A673 (cell line): ENCODE measurements at places on chromosomes 6 and 20. TPM values are rescaled to one million over a fixed set of nuclear protein-coding genes. Genes with fewer than 3 reads are reported as not detected.

The PAK5 gene
- not detected in 2 replicates for total RNA-seq

The GGTLC1 gene
- not detected in 2 replicates for total RNA-seq

The SLA2 gene
- total RNA-seq: 0.13 TPM in 1 of 2 replicates, not detected in the other

The SOBP gene
- total RNA-seq: 3.3 TPM in 2 replicates

The ADGRB3 gene
- 7.7 and 8.1 TPM in 2 replicates for total RNA-seq

The DNMT3B gene
- 3.8 and 5.7 TPM in 2 replicates for total RNA-seq

The KCNQ2 gene
- 6.6 and 15.1 TPM in 2 replicates for total RNA-seq

The ARG1 gene
- total RNA-seq: not detected in 2 replicates

The TNF gene
- 0.17 and 0.42 TPM in 2 replicates for total RNA-seq

The LGSN gene
- not detected in 2 replicates for total RNA-seq

The CRISP3 gene
- total RNA-seq: not detected in 2 replicates

The PAK1IP1 gene
- 34.4 and 41.6 TPM in 2 replicates for total RNA-seq

The CASS4 gene
- 0.11 and 0.28 TPM in 2 replicates for total RNA-seq

The SIRPB1 gene
- total RNA-seq: not detected in 2 replicates

The RAD21L1 gene
- not detected in 2 replicates for total RNA-seq

The OR11A1 gene
- total RNA-seq: not detected in 2 replicates

The MATN4 gene
- 0.28 and 0.31 TPM in 2 replicates for total RNA-seq

The TRIM38 gene
- total RNA-seq: 8.9 and 9.7 TPM in 2 replicates

The KCNS1 gene
- total RNA-seq: not detected in 2 replicates

The PTK6 gene
- not detected in 2 replicates for total RNA-seq

The SLC22A16 gene
- total RNA-seq: 0.15 TPM in 1 of 2 replicates, not detected in the other

The RFX6 gene
- not detected in 2 replicates for total RNA-seq

The UCKL1 gene
- 48.1 and 53.3 TPM in 2 replicates for total RNA-seq

The RIN2 gene
- 14.6 and 18.5 TPM in 2 replicates for total RNA-seq

The PXDC1 gene
- total RNA-seq: 5.2 and 7.1 TPM in 2 replicates

The PDE10A gene
- 2.3 and 2.7 TPM in 2 replicates for total RNA-seq

The ZNF292 gene
- 42.6 and 45.0 TPM in 2 replicates for total RNA-seq

The PDYN gene
- total RNA-seq: not detected in 2 replicates

The ASIP gene
- total RNA-seq: 0.74 TPM in 1 of 2 replicates, not detected in the other

The ITCH gene
- 56.2 and 57.7 TPM in 2 replicates for total RNA-seq

The ADGRF1 gene
- not detected in 2 replicates for total RNA-seq

The GABRR1 gene
- 0.37 and 0.67 TPM in 2 replicates for total RNA-seq

The SFTA2 gene
- not detected in 2 replicates for total RNA-seq

The ENTPD6 gene
- 50.2 and 53.2 TPM in 2 replicates for total RNA-seq

The FAM209B gene
- total RNA-seq: 0.45 and 0.81 TPM in 2 replicates

The POM121L2 gene
- not detected in 2 replicates for total RNA-seq

The SLCO4A1 gene
- 44.5 and 48.8 TPM in 2 replicates for total RNA-seq

The ADGB gene
- not detected in 2 replicates for total RNA-seq

The ELMO2 gene
- 35.3 and 38.5 TPM in 2 replicates for total RNA-seq

The SIRPG gene
- total RNA-seq: not detected in 2 replicates

The SMOC2 gene
- 1.7 and 1.8 TPM in 2 replicates for total RNA-seq

The PKIB gene
- total RNA-seq: 10.4 and 11.5 TPM in 2 replicates

The MACROD2 gene
- 1.0 and 1.4 TPM in 2 replicates for total RNA-seq

The RBM24 gene
- total RNA-seq: 0.24 and 0.55 TPM in 2 replicates

The SCUBE3 gene
- 0.04 TPM in 1 of 2 replicates, not detected in the other for total RNA-seq

The OR12D3 gene
- not detected in 2 replicates for total RNA-seq

The SERINC1 gene
- 81.6 and 82.9 TPM in 2 replicates for total RNA-seq

The RBPJL gene
- not detected in 2 replicates for total RNA-seq

The PRELID3B gene
- 81.9 and 83.4 TPM in 2 replicates for total RNA-seq

The TMEM63B gene
- 32.0 and 34.2 TPM in 2 replicates for total RNA-seq

The RIMS4 gene
- total RNA-seq: 0.24 and 0.39 TPM in 2 replicates

The HLA-G gene
- not detected in 2 replicates for total RNA-seq

The RPS10 gene
- total RNA-seq: 1,482 and 1,497 TPM in 2 replicates

The SLC32A1 gene
- not detected in 2 replicates for total RNA-seq

The RUNX2 gene
- total RNA-seq: 4.0 and 4.9 TPM in 2 replicates

The GPX6 gene
- total RNA-seq: not detected in 2 replicates
